Jurkat, Clone E6-1 (cell line): ENCODE measurements at places on chromosomes 2 and 18.

DNA sequence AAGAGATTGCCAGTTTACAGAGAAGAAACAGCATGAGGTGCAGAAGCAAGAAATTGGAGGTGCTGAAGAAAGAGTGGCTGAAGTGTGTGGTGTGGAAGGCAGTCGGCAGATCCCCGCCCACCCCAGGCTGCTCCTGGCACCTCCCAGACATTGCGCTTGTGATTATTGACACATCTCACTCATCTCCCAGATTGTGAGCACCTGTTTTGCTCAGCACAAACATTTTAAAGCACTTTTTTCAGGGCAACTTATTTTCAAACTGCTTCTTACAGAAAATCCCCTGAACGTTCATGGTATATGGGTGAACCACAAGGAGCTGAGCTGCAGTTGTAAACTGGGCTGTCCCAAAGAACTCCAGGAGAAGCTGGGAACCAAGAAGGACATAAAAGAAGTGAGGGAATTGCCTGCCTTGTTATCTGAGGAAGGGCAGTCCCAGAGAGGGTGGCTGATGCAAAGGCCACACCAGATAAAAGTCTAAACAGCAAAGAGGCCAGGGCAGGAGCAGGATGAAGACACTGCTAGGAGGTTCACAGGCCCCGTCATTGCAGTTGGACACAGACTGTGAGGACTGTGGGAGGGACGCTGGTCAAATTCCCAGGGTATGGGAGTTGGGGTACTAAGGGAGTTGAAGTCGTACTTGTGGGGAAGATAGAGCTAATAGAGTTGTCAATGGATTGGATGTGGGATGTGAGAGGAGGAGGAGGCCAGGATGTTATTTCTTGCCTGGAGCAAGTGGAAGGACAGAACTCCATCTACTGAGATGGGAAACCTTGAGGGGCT, 65.1 kb downstream of the INPP4A start:
- DNase-seq = no peak

GRCh38 chr2:16716944-16717343, 51.3 kb upstream of the CYRIA start:
- DNase-seq = no peak

DNA sequence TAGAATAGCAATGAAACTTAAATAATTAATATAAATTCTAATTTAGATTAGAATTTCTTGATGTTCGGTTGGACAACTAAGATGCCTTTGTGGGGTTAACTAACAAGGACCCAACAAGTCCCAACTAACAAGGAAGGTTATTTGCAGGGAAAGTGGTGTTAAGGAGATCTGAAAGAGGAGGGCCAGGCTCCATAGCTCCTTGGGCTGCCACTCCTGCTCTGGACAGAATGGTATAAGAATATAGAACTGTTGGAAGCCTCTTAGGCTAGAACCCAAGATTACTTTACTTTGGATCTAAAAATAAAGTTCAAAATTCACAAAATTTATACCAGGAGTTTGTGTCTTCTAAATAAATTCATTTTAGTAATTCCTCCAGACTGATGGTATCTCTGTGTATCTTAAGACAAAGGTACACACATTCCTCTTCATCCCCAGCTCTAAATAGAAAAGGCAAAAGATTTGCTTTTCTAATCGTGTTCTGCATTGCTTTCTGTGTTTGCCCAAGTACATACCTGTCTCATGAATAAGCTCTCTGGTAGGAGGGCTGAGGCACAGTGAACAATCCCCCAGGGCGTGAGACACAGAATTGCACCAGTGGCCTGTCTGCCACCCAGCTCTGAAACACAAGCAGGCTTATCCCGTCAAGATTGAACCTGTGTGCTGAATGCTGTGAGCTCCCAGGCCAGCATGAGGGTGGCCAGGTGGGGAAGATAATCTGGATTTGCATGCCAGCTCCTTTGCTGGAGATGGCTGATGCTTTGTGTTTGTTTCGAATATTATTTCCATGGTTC, 176.0 kb downstream of the ACKR3 start:
- no peak for DNase-seq

GRCh38 chr2:75211266-75211770, 12.0 kb upstream of the TACR1 start:
- DNase-seq = peak; percentile 28

DNA sequence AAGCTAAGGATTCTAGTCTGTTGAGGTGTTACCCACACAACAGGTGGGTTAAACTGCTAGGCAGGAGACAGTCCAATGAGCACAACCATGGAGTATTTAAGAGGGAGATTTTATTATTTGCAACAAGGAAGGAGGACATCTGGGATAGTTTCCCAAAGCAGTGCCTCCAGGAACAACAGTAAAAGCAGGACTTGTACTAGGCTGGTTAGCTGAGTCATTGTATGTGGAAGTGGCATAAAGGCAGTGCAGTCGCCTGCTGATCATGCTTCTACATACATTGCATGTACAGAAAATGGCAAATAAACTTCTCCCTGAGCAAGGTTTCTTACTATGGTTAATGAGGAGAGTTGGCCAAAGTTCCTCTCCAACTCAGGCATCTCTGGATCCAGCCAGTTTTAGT, 46.1 kb upstream of the CYTIP start:
- DNase-seq = no peak

- no peak for DNase-seq
Measured at GRCh38 chr18:46423226-46423805, 233.7 kb downstream of the LOXHD1 start.

DNA sequence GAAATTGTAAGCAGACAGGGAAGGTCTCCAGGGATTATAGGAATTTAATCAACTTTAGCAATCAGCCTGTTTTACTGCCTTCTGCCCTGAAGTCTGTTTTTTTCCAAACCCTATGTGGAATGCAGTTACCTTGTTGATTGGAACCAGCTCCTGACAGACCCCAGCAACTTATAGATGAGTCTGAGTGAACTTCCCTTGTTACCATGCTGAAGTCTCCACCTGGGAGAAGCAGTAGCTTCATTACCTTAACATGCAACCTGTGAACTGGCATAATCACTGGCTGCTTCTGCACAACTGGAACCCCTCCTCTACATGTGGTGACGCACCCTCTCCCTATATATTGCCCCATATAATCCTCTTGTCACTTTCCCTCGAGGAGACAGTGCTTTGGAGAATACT, 226.3 kb upstream of the SPOPL start:
- DNase-seq = no peak

GRCh38 chr2:98122524-98122923, 35.6 kb downstream of the VWA3B start:
- DNase-seq = no peak

DNA sequence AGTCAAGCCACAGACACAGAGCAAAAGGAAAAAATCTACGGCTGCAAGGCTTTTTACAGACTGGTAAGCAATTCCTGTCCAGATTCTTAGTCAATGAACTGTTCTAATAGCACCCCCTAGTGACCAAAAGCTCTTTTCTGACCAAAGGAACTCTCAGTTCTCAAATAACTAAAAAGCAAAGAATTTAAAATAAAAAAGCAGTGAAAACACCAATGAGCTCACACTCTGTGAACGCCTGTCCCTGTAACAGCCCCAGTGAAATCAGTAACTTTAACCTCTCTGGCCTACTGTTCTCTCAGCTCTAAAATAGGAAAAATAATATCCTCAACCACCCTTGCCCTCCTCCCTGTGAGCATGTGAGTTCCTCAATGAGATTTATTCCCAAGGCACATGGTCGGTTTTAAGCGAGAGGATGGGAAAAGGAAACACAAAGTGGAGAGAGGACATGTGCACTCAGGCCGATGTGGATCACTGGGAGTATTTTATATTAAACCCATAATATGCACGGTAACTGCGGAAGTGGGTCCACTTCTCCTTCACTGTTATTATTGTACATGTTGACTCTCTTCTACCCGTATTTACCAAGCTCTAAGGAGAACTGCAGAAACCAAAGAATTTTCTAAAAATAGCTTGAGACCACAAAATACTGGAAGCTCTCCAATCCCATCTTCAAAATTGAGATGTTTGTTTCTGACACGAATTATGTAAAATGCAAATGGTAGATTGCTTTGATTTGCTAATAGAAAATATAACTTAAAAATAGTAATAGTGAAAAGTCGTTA, 128.5 kb downstream of the STK39 start:
- DNase-seq = peak; percentile 54

GRCh38 chr2:101638181-101638711, 59.3 kb upstream of the MAP4K4 start:
- DNase-seq = no peak

- peak; percentile 62 for DNase-seq
Measured at GRCh38 chr18:9951022-9951859, 37.4 kb downstream of the VAPA start.

- no peak for DNase-seq
Measured at GRCh38 chr18:61154866-61155265, 178.4 kb upstream of the CDH20 start.

GRCh38 chr18:74714791-74715190, 117.1 kb downstream of the ZNF407 start:
- DNase-seq = no peak

GRCh38 chr2:197426723-197427603, 7.9 kb downstream of the SF3B1 start:
- no peak for DNase-seq

DNA sequence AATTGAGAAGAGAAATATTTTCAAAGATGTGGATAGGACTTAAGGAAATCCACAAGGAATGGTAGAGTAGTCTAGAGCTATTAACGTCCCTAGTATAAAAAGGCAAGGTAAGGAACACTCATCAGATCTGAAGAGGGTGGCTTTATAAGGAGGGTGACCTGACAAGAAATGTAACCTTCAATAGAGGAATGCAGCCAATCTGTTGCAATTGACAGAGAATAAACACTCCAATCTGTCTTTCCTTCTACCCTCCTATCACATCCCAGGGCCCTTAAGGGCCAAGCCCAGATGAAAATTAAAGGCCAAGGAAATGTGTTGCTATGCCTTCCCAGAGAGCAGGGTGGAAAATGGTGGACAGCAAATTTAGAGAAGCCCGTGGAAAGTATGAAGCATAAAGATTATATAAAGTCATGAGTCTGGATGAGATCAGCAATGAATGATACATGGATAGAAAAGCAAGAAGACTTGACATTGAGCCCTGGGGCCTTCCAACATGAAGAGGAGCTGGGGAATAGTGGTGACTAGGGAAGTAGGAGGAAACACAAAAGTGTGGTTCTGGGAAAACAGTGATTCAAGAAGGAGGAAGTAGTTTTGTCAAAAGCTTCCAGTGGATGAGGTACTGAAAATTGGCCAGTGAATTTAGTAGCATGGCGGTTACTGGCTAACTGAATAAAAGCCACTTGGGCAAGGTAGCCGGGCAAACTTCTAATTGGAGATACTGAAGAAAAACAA, 270.6 kb upstream of the TANK start:
- no peak for DNase-seq

GRCh38 chr2:763766-764525, 86.7 kb upstream of the TMEM18 start:
- no peak for DNase-seq

DNA sequence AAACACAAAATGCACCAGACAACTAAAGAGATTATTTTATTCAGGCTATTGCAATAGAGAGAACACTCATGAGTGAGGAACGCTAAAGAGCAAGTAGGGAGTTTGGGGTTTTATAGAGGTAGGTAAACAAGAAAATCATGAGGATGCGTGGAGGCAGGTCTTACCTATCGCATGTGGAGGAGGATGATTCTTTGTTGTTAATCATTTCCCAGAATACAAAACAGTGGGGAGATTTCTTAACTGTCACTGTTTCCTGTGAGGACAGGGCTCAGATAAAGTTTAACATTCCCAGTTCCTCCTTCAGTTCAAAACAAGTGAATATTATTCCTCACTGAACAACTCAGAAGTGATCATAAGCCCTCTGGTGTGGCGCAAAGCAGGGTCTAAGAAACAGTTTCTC, 156.1 kb upstream of the MGAT5 start:
- DNase-seq = no peak

DNA sequence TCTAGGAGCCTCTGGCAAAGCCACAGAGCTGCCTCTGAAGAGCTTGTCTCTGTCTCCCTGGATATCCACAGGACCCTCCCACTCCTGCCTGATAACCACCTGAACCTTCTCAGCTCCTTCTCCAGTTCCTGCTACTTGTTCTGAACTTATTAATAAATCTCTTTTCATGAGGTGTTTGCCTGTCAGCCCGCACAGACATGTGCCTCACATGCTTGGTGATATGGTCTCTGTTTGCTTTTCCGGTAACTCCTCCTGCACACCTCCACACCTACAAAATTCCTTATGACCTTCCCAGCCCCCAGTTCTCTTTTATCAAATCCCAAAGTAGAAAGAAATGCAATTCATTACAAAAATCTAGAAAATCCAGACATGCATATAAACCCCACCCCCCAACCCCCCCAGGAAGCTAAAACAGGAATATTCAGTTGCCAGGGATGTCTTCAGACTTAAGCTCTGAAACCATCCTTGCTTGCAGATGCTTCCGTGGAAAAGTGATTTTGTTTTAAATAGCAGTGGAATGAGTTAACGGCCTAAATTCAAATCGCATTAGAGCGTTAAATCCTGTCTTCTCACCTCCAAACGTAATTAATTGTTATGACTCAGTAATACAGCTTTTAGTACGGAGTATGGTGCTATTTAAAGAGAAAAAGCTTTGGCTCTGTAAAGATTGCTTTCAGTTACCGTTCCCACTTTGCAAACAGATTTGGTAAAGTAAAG, 2.1 kb upstream of the PID1 start:
- DNase-seq = no peak

DNA sequence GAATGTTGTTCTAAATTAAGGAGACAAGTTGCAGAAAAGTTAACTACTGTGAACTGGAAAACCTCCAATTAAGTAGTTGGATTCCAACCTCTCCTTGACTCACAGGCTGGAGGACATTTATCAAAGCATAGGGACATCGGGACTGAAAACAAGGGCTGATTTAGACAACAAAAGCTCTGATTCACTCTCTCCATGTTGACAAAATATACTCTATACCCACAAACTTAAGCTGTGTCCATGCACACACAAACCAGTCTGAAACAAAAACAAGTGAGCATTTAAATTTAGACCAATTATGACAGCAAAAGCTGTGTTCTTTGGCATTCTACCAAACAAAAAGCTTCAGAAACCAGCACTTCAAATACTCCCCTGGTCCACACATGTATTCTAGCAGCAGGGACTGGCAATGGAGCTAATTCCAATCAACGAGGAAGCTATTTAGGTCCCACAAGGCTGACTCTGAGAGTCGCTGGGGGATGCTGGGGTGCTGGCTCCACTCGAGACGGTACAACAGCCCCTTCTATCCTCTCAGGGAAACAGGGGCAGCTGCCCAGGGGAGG, 71.4 kb downstream of the NXPH2 start:
- DNase-seq = no peak

GRCh38 chr2:113791697-113792590, 35.5 kb upstream of the SLC35F5 start:
- no peak for DNase-seq

- no peak for DNase-seq
Measured at GRCh38 chr2:127277028-127277427, 16.9 kb downstream of the ERCC3 start.

DNA sequence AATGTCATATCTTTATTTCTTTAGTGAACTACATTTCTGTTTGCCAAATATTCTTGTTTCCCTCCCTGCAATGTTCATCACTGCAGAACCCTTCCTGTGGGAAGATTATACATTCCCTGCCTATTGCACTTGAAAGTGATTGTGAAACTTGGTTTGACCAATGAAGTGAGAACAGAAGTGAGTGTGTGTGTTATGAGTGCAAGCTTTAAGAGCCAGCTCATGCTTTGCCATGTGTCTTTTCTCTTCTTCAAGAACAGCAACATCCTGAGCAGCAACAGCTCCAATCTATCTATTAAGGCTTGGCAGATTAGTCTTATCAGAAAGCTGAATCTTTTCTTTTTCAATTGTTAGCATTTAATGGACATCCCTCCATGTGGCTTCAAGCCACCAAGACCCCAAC, 42.0 kb upstream of the UBE2E3 start:
- DNase-seq = no peak
